ENCODE measurements at places on chromosomes 1 and 21.

DNA sequence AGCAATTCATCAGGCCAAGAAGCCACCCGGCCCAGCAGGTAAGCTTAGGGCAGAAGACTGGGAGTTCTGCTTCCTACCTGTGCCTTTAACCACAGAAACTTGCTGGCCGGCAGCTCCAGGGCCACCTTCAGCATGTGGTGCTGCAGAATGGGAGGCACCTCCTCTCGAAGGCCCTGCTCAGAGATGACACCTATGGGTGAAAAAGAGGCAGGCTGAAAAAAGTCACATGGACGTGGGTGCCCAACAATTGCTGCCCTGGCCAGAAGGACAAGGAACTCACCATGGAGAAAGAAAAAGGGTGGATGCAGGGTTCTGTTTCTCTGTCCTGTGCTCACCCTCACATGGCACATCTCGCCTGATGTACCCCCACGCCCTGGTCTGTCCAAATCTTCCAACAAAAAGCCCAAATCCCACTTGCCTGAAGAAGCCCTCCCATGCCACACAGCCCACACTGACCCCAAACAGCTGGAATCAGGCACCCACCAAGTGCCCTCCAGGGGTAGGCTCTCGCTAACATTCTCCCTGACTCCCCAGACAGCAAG, 33.0 kb downstream of the URB1 start:
- no peak for DNase-seq

- DNase-seq = no peak
These were observed 18.6 kb upstream of the HSPG2 start for GRCh38 chr1:21955501-21956281.

DNA sequence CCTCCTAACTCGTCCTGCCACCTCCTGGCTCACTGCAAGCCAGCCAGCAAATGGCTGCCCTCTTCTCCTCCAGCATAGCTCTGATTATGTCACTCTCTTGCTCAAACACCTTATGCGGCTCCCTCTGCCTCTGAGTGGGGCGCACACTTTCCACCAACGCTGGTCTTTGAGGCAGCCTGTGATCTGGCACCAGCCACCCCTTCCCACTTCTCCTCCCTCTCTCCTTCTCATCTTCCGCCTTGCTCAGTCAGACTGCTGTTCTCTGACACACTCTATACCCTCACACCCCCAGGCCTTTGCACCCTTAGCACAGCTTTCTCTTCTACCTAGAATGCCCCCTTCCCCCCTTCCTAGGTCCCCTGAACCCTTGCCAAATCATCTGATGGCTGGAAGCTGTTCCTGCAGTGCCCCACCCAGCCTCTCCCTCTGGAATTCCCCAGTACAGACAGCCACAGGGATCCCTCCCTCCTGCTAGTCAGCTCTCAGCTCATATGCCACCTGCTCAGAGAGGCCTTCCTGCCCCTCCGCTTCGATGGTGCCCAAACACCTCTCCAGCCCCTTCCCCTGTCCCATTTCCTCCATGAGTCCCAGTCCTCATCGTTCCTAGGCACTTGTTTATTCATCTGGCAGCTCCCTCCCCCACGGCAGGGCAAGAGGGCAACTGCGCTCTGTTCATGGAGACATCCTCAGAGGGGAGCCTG, 21.7 kb upstream of the PEF1 start:
- no peak for DNase-seq

DNA sequence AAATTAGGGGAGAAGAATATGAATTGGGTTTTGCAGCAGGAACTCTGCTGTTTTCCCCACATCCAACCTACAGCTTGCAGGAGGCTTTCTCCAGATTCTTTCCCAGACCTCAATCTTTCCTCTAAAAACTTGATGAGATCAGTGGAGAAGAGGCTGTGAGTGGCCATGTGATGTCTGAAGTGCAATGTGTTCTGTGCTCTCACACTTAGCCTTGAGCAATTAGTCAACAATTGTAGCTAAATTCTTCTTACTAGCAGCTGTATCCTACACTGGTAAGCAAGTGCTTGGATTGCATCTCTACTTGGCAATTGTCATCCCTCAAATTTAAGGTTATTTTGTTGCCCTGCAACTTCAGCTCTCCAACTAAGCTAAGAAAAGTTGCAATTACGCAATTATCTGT, 807.3 kb upstream of the RGS18 start:
- no peak for DNase-seq

- no peak for DNase-seq
These were observed 878.9 kb upstream of the CXADR start for GRCh38 chr21:16633831-16634459.

DNA sequence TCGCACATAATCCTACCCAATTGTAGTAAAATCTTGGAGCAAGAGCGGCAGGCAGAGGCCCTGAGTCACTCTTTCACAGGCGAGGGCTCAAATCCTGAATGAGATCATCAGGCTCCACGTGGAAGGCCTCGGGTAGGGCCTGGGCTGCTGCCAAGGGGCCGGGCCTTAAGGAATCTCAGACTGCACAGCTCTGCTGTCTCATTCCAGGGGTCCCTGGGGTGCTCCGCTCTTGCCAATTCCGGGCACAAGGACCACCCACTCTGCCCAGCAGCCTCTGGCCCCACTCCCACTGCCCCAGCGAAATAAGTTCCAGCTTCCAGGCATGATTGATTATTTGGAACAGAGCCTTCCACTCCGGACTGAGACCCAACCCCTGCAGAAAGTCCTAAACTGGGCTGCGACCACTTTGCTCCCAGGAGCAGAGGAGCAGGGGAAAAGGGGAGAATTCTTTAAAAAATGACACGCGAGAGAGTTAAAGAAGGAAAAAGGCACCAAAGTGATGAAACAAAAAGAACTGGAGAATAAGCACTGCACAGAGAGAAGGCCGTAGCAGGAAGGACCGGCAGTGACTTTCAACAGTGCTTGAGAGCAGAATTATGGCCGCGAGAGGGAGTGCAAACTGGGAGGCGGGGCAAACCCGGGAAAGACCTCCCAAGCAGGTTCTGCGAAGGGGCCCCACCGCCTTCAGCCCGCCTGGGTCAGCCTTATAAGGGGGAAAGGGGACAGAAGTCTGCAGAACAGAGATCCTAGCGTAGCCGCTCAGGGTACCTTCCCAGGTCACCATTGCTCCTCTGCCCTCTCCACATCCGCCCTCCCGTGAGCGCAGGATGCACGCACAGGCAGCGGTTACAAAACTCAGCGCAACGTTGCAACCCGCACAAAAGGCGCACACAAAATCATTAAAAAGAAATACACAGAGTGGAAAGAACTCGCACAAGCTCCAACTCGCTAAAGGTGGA, 2.0 kb downstream of the ADAMTS1 start:
- DNase-seq = no peak

Data from activated naive CD4-positive, alpha-beta T cell treated with anti-CD3 and anti-CD28 coated beads, Interleukin-2, amount 50 U/mL, for 16 hours (primary cell).